ENCODE measurements at places on chromosomes 6 and 20.

- no peak for DNase-seq
Measured at GRCh38 chr6:37280162-37280887, 22.4 kb upstream of the TMEM217 start.

DNA sequence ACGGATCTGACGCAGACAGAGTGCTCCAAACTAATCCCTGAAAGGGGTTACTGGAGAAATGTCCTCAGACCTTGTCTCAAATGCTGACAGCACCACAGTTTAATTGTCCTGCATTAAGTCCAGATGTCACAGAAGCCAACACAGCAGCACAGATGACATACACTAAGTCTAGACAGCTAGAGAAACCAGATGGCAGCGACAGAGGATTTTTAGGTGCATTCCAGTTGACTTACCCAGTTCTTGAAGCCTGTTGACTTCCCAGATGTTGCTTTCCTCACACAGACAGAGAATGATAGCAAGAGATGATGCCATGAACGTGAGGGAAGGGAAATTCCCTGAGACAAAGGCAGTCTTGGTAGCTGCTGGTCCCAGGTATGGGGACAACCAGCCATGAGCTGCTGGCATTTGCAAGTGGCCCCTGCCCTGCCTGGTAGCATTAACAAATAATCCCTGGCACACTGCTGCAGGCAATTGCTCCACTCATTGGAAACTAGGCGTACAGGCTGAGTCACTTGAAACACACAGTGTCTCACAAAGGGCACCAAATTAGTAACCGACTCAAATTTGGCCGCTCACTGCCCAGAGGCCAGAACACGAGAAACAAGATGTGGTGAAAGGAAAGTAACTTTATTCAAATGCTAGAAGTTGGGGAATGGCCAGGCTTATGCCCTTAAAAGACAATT is 52.2 kb downstream of the ADGB start:
- DNase-seq: no peak

GRCh38 chr6:89393659-89394058 is 18.4 kb downstream of the RRAGD start:
- no peak for DNase-seq

GRCh38 chr6:111771094-111771432 is 102.2 kb downstream of the FYN start:
- no peak for DNase-seq

GRCh38 chr6:147506704-147507114 is 1.8 kb upstream of the SAMD5 start:
- no peak for DNase-seq

- no peak for DNase-seq
Measured at GRCh38 chr6:158069800-158070195, 88.1 kb downstream of the SYNJ2 start.

- DNase-seq: no peak
Measured at GRCh38 chr20:48864738-48865318, 37.0 kb upstream of the PREX1 start.

DNA sequence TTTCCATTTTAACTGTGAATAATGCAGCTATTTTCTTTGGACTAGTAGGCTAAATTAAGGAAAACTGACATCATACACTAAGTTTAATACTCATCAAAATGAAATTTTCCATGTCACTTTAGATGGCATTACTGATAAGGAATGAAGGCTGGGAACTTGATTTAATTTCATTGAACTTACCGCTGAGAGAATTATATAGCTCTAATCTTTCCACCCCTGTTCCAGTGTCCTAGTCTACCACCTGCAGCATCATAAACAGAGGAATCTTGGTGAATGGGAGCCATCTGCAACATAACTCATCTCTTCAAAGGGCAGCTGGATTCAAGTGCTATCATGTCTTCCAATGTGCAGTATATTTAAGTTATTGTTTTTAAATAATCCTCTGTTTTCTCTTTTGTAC is 1395.2 kb downstream of the EPHA7 start:
- no peak for DNase-seq

- DNase-seq: no peak
Measured at GRCh38 chr6:14379568-14379967, 262.0 kb downstream of the CD83 start.

DNA sequence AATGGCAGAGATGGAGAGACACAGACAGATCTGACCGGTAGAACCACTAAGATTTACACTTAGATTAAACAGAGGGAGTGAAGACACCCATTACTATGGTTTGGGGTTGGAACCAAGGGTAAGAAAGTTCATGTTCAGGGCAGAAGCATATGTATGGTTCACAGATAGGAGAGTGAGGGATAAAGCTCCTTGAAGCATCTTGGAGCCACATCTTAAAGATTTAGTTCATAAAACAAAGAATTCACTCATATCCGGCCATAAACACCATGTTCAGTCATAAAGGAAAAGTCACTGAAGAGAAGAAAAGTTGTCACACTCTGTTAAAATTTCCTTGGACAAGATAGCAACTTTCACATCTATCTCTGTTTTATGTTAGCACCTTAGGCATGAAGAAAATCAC is 18.0 kb downstream of the STX7 start:
- no peak for DNase-seq

- DNase-seq: no peak
Measured at GRCh38 chr6:2784061-2784460, 18.9 kb downstream of the WRNIP1 start.

- DNase-seq: no peak
Measured at GRCh38 chr20:6966721-6967120, 199.2 kb downstream of the BMP2 start.

- no peak for DNase-seq
Measured at GRCh38 chr6:19435755-19436154, 401.4 kb upstream of the ID4 start.

DNA sequence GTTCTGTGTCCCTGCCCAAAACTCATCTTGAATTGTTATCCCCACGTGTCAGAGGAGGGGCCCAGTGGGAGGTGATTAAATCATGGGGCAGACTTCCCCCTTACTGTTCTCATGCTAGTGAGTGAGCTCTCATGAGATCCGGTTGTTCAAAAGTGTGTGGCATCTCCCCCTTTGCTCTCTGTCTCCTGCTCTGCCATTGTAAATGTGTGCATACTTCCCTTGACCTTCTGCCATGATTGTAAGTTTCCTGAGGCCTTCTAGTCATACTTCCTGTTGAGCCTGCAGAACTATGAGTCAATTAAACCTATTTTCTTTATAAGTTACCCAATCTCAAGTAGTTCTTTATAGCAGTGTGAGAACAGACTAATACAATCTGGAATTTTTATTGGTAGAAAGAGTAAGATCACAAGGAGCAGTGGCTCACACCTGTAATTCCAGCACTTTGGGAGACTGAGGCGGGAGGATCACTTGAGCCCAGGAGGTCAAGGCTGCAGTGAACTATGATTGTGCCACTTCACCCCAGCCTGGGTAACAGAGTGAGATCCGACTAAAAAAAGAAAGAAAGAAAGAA is 47.1 kb upstream of the SLC22A16 start:
- no peak for DNase-seq

DNA sequence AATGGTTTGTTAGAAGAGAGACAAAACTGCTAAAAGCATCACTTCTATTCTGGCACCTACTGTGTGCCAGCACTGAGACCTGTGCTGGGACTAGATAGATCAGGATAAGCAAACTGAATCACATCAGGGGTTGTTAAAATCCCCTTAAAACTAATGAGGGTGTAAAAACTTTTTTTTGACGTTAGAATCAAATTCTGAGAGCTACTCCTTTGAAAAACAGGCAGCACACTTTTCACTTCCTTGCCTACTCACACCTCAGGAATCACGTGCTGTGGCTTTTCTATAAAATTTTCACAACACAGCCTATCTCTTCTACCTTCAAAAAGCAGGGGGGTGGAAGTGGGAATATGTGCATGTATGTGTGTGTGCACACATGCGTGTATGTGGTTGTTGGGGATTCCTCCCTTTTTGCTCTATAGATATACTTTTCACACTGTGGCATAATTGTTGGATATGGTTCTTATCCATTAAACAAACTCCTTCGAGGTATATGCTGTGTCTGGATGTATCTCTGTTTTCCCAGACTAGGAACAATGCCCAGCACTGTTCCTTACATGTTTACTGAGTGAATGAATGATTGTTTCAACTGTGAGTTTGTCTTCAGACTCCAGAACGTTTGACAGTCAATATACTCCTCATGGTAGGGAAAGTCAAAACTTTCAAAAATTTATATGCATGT is 105.4 kb downstream of the FYN start:
- no peak for DNase-seq

- no peak for DNase-seq
Measured at GRCh38 chr6:87514831-87515230, 42.1 kb downstream of the SLC35A1 start.
